Gastroesophageal sphincter (tissue), 4 donors: ENCODE measurements at places on chromosomes 6 and 20.

DNA sequence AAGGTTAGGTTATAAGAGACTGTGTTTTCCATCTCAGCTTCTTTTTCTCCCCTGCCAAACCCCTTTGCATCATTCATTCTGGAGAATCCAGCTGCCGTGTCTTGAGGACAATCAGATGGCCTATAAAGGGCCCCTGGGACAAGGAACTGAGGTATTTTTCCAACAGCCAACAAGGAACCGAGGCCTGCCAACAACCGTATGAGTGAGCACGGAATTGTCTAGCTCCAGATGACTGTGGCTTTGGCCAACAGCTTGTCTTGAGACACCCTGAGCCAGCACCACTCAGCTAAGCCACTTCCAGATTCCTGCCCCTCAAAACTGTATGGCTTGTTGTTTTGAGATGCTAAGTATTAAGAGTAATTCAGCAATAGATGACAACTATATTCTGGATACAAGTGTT lies 433.7 kb upstream of the HSF2 start:
- no peak for ATAC-seq

DNA sequence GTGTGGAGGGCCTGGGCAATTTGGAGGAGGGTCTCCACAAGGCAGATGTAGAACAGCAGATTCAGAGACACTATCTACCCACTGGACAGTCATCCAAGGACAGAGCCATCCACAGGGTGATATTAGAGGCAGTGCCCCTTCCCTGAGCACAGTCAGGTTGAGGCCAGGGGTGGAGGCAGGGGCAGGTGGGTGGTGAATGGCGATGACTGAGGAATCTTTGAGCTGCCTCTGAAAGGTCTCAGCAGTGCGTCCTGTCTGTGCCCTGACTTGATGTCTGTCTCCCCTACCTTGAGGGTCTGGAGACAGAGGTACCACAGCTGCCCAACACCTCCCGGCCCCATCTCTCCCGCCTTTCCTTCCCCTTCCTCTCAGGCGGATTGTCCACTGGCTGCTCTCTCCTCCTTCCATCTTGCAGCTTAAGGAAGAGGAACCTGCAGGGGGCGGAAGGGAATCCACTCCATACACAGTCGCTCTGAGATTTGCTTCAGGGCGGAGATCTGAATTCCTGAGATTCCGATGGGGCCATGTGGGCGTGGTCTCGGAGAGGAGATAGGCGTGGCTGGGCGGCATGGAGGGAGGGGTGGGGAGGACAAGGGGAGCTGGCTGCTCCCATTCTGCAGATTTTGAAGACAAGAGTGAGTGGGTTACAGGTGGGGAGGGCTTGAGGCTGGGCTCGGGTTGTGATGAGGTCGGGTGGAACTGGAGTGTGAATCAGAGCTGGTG lies 1.7 kb downstream of the MUCL3 start:
- ATAC-seq, result peak; percentile 80

- no peak for ATAC-seq
Measured at GRCh38 chr20:61588411-61589385, 336.6 kb downstream of the CDH4 start.

GRCh38 chr6:131418441-131418840 lies 154.6 kb upstream of the ARG1 start:
- no peak for ATAC-seq

- no peak for ATAC-seq
Measured at GRCh38 chr6:28523241-28523622, 2.4 kb upstream of the GPX5 start.

DNA sequence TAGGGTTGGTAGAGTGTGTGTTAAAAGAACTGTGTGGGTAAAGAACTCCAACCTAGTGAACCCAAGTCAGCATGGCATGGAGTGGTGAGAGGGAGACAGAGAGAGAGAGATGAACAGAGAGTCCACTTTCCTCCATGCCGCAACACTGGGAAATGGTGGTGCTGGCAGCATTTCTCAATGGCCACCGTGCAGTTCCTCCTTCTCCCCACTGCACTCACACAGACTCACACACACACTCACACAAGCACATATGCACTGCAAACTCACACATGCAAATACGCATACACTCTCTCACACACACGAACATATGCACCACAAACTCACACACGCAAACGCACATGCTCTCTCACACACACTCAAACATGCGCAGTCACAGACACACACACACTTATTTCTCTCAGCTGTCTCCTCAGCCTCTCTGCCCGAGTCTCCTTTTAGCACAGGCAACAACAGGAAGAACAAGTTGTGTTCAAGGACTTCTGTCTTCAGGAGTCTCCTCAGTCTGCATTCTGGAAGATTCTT lies 66.5 kb upstream of the LY86 start:
- no peak for ATAC-seq

DNA sequence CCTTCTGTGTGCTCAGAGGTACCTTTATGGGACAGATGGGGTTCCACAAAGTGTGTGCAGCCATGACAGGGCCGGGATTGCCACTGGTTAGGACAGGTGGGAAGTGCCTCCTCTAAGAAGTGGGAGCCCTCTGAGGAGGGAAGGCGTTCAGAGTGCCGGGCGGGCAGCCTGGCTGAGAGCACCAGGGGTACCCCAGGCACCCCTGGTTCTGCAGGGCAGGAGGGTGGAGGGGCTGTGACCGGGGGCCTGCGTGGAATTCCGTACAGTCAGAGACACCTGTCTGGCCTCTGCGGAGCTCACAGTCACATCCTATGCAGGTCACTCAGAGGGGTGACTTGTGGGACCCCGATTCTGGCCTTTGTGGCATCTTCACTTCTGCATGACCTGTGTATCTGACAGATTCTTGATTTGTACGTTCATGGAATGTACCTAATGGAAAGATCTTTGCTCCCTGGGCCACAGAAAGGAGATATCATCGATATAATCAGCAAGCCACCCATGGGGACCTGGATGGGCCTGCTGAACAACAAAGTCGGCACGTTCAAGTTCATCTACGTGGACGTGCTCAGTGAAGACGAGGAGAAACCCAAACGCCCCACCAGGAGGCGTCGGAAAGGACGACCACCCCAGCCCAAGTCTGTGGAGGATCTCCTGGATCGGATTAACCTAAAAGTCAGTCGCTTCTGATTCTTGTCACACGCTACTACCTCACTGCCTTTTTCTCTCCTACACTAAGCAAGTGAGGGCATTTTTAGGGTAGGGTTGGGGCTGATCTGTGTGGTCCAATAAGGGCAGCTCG lies 190.9 kb downstream of the SASH1 start:
- ATAC-seq, result no peak

DNA sequence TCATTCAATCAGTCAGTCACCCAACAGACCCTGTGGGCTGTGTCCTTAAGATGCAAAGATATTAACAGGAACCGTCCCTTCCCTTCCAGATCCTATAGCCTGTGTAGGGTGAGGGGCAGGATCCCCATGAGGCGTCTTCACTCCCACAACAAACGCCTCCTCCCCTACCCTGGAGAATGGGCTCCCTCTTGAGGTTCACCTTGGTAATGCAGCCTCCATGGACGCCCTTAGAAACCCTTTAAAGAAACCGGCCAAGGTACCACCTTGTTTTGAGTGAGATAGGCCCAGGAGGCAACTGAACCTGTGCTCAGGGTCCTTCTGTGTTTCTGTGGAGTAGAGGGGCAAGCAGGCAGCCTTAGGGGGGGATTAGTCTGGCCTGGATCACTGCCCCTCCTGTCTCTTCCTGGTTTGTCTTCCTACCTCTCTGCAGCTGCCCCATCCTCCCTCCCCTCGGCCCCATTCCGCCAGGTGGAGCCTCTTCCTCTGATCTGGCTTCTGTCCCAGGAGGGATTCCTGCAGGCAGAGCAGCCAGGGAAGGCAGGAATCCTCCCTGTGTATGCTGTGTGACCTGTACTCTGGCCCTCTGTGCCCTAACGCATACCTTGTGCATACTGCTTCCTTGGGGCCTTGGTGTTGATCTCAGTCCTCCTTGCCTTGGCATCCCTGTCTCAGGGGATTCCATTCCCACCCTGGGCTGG lies 6.6 kb upstream of the GUCA1A start:
- ATAC-seq, result peak; percentile 67

DNA sequence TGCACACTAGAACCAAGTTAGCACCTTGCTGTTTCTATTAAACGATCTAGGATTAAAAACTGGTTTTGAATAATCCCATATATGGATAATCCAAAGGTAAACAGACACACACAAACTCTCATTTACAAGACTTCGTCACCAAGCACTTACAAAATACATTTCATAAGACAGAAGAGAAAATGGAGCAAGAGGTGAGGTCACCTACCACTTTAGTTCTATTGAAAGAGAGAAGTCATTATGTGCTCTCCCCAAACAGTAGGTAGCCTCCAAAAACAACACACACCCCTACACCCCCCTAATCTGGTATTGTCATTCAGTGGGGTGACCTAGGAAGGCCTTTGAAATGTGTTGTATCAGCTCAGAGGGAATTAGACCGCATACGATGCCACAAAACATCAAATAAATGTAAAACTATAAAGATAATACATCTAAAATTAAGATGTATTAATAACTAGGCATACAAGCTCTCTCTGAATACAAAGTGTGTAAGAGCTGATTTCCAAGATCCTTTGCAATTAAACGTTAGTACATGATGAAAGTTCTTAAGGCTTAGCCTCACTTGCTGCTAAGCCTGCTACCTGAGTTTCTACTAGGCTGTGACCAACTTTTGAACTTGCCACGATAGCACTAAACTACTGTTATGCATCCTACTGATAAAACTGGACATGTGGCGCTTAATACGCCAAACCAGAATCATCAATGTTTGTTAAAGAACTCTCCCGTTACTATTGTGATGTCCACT lies 1.6 kb downstream of the SRPK1 start:
- no peak for ATAC-seq

DNA sequence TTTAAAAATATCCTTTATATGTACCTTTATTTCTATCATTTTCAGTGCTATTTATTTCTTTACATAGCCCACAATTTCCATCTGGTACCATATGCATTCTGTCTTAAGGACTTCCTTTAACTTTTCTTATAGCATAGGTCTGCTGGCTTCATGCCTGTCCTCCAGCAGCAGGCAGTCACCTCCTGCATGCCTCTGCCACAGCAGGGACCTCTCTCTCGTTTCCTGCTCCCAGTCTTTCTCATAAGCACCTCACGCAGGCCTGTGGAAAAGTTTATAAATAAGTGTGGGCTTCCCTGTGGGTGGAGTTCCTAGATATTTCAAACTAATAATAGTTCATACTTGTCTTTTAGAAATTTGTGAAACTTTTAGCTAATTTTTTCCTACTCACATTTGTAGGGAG lies 133.9 kb downstream of the KCNQ5 start:
- ATAC-seq, result no peak

DNA sequence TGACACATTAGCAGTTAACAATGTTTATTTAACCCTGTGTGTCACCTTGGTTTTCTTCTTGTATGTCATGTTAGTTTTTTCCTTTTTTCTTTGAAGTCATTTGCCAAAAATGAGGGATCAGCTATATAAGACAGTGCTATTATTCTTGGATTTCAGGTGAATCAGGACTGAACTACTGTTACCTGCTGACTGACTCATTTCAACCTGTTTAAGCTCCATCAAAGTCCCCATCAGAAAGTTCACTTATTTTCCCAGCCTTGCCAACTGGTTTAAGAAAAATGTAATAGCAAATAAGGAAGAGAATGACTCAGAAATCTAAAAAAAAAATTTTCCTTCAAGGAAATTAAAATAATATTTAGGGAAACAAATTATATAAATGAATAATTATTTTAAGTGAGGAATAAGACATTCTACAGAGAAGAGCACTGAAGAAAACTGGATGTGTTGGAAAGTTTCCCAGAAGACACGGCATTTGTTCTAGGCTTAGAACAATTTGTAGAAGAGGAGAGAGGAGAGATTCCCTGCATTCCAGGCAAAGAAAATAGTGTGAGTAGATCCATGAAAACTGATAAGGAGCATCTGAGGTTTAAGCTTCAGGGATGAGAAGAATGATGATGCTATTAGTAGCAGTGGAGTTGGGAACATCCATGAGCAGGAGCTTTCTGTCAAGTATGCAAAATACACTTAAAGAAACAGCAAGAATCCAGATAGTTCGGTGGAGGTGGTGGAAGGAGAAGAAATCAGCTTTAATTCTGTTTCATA lies 84.9 kb upstream of the SIM1 start:
- no peak for ATAC-seq

DNA sequence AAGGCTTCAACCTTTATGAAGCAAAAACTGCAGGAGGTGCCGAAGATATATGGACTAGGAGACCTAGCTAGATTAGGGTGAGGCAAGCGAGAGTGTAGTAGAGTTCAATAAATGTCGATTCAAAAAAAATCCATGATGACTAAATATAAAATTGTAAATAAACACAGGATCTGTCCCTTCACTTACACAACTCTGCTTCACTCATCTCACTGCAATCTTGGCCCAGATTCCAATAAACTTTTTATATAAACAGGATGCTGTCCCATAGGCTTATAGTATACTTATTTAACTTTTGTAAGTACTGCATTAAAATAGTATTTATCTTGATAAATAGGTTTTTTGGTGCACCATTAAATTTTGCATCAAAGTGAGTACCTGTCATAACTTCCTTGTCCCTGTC lies 648.4 kb upstream of the NRSN1 start:
- no peak for ATAC-seq

GRCh38 chr6:56529594-56530191 lies 113.0 kb downstream of the DST start:
- no peak for ATAC-seq

DNA sequence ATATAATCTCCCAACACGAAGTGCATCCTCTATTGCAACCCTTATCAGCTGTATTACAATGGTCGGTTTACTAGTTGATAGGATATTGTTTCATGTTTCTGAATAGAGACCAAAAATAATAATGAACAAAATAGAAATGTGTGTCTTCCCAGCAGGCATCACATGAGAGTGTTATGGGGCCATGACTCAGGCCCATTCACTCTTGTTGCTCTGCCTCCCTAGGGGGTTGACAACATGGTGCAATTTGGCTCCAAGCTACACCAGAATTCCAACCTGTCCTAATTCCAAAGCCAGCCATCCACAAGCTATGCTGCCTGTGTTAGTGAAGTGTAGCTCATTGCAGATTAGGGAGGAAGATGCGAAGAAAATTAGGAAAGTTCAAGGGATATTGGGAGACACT lies 13.1 kb upstream of the SAYSD1 start:
- ATAC-seq, result no peak

GRCh38 chr6:2971420-2972218 lies at the start of gene SERPINB6:
TSS of gene SERPINB6 (minus strand) at chr6:2971567. CDS start at chr6:2959332, 12,235 bp downstream.
- peak; percentile 83 for ATAC-seq

DNA sequence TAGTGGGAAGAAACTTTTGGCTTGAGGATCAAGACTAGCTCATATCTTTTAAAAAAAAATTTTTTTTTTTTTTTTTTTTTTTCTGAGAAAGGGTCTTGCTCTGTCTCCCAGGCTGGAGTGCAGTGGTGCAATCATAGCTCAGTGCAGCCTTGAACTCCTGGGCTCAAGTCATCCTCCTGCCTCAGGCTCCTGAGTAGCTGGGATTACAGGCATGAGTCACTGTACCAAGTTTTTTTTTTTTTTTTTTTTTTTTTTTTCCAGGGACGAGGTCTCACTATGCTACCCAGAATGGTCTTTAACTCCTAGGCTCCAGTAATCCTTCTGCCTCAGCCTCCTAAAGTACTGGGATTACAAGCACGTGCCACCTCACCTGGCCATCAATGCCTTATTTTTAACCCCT lies 27.9 kb downstream of the GCLC start:
- no peak for ATAC-seq

GRCh38 chr6:22333802-22334201 lies 37.0 kb upstream of the PRL start:
- no peak for ATAC-seq

- ATAC-seq, result no peak
Measured at GRCh38 chr6:26330859-26331217, 34.2 kb upstream of the BTN3A2 start.
